ENCODE measurements at places on chromosomes 1 and 21.

- no peak for DNase-seq
Measured at GRCh38 chr21:20822666-20823065, 175.5 kb upstream of the NCAM2 start.

DNA sequence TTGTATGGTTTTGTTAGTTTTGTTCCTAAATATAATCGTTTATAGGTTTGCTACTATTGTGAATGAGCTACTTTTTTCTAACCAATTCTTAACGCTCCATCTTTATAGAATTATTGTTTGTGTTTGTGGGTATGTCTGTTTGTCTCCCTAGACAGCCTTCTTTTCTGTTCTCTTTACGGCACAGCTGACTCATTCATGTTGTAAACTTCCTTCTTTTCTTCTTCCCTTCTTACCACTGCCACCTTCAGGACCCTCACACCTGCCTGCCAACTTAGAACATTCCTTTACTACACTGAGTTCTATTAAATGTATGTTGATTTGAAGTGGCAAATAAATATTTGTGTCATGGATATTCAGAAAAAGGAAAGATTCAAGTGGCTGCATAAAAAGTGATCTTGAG, 29.1 kb downstream of the AK5 start:
- no peak for DNase-seq

DNA sequence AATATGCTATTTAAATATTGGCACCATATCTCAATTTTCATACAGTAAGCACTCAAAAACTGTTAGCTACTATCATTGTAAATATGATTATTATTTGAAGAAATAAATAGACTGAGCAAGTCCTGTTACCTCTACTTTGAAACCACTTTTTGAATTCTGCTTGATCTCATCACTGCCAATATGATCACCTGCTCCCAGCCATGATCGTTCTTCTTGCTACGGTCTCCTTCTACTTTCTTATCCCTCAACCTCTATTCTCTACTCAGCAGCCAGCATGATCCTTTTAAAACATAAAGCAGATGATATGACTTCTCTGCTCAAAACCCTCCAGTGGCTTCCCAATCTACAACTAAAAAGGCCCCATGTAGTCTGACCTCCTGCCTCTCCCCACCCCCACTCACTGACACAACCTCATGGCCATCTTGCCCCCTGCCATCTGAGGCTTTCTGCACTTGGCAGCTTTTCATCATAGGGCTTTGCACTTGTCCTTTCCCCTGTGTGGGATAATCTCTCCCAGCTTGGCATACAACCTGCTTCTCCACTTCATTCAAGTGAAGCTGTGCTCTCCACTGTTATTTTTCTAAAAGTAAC, 27.2 kb downstream of the CD34 start:
- DNase-seq, result no peak

DNA sequence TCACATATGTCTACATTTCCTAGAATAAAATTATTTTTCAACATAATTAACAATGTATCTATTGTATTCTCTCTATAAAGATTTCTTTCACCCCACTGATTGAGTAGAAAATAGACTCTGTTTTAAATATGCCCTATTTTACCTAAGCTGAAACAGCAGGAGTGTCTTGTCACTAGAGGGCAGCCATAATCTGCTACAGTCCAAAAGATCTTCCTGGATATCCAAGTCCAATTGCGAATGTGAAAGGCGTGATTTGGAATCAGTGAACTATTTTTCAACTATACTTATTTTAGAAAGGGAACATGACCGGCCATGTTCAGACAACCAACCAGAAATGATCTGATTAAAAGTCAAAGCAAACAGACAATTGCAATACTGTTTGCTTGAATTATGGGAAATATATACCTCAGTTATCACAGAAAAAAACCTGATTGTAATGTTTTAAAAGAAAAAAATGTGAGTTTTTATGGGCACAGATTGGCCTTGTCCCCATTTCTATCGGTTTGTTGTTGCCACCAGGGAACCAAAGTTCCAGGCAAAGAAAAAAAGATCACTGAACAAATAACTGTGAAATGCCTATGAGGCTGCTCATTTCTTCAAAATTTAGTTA, 1211.0 kb upstream of the ADGRL4 start:
- no peak for DNase-seq

GRCh38 chr1:81834268-81834667, 33.5 kb downstream of the ADGRL2 start:
- DNase-seq, result no peak

DNA sequence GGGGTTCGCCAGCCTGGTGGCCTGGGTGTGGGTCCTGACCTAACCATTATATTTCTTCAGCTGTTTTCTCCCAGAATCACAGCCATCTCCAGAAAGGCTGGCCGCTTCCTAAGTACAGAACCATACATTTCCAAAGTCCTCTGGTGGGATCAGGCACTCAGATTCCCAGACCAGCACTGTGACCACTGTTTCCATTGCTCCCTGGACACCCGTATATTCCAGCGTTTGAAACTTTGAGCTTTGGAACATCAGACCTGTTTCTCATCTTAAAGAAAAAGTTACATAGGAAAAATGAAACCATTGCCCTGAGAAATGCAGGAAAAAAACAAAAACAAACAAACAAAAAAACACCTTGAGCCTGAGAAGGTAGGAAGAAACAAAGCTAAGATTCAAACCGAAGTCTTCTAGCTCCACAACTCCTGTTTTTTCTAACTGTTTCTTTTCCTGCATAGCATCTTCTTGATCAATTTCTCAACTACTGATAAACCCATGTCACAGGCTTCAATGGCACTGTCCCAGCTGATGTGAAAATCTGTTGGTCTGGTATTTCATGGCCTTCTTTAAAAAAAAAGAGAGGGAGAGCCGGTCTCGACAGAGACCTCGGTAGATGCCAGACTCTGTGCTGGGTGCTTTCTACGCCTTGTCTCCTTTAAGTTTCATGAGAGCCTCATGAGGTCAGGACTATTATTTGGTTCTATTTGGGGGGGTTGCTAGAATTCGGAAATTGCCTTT, 221.3 kb downstream of the TOMM20 start:
- DNase-seq, result no peak

GRCh38 chr1:229874136-229874535, 192.9 kb upstream of the GALNT2 start:
- no peak for DNase-seq

GRCh38 chr1:192703283-192704206, 67.6 kb downstream of the RGS13 start:
- no peak for DNase-seq

DNA sequence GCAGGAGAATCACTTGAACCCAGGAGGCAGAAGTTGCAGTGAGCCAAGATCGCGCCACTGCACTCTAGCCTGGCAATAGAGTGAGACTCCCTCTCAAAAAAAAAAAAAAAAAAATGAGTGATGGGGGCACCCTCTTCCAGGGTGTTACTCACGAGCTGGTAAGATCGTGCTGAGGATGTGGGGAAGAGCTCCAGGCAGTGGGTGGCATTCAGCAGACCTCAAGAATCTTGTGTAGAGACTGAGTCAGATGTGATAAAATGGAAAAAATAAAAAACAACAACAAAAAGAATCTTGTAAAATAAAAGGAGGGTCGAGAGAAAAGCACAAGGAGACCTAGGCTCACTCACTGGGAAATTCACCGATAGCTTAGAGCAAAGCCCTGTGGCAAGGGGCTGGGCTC, 38.5 kb downstream of the EPHA2 start:
- no peak for DNase-seq

- no peak for DNase-seq
Measured at GRCh38 chr1:198387587-198387986, 152.9 kb downstream of the ATP6V1G3 start.

GRCh38 chr1:176826265-176826664, 338.2 kb downstream of the ASTN1 start:
- no peak for DNase-seq

DNA sequence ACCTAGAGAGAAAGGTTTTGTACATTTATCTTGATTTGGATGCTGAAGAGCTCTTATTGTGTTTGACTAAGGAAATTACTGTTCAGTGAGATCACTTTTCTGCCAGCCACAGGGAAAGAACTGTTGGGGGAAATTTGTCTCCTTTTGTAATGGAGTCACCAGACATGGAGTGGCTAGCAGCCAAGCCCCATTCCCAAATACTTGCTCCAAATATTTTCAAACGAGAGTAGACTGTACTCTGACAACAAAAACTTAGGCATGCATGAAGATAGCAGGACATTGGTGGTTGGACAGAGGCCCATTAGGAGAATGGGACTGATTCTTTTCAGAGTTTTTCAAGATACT, 21.1 kb downstream of the IPO9 start:
- no peak for DNase-seq

- DNase-seq, result no peak
Measured at GRCh38 chr1:54475357-54475881, 69.2 kb upstream of the SSBP3 start.

DNA sequence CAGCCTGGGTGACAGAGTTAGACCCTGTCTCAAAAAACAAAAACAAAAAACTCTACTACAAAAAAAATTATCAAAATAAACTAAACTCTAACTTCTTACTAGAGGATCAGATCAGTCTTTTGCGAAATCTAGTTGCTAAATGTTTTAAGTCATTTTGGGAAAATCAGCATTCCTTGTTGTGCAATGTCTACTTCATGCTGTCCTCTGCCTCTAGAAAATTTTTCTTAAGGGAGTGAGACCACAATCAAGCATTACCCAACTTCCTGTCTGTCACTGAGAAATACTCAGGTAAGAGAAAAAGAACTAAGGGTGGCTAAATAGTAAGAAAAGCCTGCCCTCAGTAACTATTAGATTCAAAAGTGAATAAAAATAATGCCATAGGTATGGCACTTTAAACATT, 67.2 kb upstream of the FOXD3 start:
- DNase-seq, result no peak

DNA sequence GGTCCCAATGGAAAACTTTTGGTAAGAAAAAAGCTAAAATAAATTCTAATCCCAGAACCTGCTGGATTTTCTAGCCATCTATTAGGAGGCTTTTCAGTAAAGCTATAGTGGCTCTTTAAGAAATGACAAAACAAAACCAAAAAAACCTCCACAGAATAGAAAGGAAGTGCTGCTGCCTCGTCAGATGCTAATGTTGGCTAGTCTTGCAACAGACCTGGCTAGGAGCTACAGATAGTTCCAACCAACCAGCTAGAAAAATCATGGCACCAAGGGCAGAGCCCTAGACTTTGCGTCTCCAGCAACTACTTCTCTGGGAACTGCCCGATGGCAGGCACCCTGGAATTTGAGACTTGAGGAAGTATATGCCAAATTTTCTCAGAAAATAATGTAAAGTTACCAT, 7.6 kb downstream of the CD101 start:
- no peak for DNase-seq

DNA sequence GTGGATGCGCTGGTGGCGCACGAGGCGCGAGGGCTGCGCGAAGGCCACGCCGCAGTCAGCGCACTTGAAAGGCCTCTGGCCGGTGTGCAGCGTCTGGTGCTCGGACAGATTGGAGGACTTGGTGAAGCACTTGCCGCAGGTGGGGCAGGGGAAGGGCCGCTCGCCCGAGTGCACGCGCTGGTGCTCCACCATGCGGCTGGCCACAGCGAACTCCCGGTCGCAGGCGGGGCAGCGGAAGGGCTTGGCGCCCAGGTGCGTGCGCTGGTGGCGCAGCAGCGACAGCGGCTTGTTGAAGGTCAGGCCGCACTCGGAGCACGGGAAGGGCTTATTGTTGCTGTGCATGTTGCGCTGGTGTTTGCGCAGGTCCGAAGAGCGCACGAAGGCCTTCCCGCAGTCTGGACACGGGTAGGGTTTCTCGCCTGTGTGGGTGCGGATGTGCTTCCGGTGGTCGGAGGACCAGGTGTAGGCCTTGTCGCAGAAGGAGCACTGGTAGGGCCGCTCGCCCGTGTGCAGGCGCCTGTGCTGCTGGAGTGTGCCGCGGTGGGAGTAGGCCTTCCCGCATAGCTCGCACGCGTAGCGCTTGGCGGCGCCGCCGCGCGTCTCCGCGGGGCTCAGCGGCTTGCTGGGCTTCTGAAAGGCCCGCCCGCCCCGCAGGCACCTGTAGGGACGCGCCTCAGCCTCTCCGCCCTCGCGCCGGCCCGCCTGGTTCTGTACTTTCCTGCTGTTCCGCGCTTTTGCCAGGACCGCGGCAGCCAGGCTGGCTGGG, 4.7 kb downstream of the ZNF648 start:
- DNase-seq, result no peak

DNA sequence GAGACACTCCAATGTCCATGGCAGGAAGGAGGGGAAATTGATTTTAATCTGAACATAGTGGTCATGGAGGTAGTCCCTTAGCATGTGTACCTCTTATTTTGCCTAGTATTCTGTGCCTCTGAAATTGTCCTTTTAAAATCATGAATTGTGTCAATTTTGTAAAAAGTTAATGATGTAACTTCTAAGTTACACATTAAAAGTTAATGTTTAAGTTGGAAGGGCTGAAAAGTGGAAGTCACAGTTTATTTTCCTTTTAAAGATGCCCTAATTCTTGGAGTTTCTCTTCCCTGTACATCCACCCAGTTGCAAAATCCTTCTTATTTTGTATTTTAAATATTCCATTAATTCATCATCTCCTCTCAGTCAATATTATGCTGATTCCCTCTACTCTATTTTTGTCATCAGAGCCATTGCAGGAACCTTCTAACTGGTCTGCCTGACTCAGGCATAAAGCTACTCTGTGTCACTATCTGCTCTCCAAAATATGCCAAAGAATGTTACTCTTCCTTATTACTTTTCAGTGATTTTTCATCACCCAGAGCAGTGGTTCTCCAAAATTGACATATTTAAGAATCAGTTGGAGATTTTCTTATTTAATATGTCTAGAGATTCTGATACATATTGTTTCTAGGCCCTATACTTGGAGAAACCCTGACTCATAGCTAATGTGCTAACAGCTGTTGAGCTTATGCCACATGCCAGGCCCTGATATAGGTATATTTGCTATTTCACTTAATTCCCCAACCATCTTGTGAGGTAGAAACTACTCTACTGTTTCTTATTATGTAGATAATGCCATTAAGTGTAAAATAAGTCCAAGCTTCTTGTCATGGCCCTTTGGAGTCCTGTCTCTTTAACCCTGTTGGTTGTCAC, 5.1 kb downstream of the HOOK1 start:
- no peak for DNase-seq

DNA sequence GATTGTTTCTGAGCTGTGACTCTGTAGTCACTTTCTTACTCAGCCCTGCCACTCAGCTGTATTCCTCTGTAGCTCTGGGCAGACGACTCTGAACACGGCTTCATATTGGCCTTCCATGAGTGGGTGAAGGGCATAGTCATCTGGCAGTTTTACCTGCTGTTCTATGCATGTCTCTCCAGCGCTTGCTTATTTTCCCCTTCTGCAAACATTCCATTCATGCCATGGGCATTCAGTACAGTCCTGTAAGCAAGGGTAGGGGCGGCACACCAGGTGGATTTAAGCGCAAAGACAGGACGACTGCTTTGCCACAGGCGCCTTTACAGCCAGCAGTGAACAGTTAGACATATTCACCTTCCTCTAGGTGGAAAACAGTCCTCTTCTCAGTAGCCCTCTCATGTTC, 4.4 kb upstream of the WDR26 start:
- DNase-seq, result no peak

DNA sequence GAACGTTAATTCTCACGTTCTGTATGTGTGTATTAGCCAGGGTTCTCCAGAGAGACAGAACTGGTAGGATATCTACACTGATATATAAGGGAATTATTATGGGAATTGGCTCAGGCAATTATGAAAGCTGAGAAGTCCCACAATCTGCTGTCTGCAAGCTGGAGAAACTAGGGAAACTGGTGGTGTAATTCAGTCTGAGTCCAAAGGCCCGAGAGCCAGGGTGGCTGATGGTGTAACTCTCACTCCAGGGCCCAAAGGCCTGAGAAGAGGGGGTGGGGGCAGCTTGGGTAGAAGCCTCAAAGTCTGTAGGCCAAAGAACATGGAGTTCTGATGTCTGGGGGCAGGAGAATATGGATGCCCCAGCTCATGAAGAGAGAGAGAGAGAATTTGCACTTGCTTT, 13.3 kb upstream of the VASH2 start:
- no peak for DNase-seq
